ENCODE measurements at places on chromosomes 3 and 15. TPM values are rescaled to one million over a fixed set of nuclear protein-coding genes. Genes with fewer than 3 reads are reported as not detected.

Gene CCR8
- not detected for total RNA-seq

Gene ALAS1
- total RNA-seq, result 47.8 TPM

Gene MST1R
- total RNA-seq, result 2.6 TPM

Gene OSTN
- 0.75 TPM for total RNA-seq

GRCh38 chr3:127150513-127151250 is 42.2 kb upstream of the PRR23E start:
- no peak for DNase-seq

DNA sequence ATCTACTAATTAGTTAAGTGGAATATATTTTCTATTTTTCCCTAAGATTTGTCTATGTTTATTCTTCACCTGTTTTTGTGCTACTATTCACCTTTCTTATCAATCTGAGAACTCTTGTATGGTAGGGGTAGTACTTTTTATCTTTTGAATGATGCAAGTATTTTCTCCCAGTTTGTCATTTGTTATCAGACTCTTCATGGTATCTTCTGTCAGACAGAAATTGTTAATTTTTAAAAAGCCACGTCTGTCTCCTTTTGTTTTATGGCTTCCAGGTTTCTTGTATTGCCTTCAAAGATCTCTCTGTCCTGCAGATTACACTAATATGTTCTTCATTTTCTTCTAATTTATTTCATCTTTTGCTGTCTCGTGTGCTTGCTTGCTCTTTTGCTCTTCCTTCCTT is 184.3 kb downstream of the PCCB start:
- DNase-seq, result no peak

DNA sequence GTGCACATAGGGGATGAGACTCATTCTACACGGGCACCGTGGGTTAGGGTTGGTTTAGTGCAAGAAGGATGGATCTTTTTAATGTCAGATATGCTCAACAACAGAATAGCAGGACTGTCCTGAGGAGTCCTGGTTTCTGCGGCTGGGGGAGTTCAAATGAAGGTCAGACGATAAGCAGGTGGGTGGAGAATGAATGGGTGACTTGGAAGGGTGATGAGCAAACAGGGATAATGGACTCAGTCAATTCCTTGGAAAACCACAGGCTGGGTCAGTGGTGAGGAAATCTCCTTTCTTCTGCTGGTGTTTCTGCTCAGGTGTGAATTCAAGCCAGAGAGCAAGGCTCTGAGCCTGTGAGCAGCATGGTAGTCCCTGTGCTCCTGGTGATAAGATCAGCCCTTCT is 59.9 kb downstream of the MESD start:
- DNase-seq, result no peak

- DNase-seq, result no peak
These were observed 202.2 kb upstream of the TP63 start for GRCh38 chr3:189429019-189429418.

Measured in neural crest cell (in vitro differentiated cells).